ENCODE measurements at places on chromosomes 16 and 17.

DNA sequence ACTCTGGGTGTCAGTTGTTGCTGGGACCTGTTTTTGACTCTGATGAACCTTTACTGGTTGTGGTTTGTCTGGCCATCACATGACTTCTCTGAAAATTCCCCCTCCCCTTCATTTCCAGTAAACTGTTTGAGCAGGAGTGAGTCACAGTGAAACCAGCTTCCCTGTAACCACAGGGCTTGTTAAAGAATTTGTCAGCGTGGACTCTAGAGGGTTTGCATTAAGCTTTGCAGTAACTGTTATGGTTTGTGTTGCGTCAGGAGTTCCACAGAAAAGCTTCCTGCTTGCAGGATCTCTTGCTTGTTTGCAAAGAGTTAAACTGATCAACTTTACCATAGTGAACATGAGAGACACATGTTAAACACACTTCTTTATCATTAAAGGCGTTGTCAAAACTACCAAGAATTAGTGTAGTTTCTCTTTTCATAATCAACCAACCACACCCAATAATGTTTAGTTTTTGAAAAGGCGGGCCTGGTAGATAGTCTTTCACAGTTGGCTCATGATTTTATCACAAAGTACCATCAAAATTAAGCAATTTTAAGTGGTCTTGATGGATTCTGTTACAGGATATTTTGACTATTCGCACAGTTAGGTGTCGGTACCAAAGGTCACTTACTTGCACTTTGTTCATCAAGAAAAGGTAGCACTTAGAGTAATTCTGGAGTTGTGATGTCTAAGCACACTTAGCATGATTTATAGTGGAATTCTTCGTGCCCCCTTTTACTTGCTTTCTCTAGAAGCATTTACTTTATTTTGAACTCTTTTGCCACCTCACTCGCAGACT is 79.3 kb downstream of the VMP1 start:
- peak; percentile 77 for DNase-seq

- DNase-seq = peak; percentile 49
Observed at GRCh38 chr17:8176197-8176940, at the start of gene TMEM107. TSS of gene TMEM107 (minus strand) at chr17:8176380. CDS start at chr17:8176286, 94 bp downstream.

DNA sequence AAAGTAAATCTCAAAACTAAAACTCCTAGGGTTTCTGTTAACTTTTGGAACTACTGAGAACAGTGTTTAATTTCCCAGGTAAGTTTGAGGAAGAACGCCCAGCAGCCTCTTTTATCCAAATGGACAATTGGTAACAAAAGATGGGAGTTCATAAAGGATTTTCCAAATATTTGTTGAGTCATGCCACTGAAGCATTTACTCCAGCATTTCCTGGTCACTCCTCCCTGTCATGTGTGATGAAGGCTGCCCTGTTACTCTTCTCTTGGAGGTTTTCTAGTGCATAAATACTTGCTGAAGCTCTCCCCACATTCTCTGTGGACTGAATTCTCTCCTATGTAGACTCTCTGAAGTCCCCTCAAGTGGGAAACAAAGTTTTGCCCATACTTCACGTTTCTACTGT is 16.5 kb downstream of the ZNF75A start:
- no peak for DNase-seq

DNA sequence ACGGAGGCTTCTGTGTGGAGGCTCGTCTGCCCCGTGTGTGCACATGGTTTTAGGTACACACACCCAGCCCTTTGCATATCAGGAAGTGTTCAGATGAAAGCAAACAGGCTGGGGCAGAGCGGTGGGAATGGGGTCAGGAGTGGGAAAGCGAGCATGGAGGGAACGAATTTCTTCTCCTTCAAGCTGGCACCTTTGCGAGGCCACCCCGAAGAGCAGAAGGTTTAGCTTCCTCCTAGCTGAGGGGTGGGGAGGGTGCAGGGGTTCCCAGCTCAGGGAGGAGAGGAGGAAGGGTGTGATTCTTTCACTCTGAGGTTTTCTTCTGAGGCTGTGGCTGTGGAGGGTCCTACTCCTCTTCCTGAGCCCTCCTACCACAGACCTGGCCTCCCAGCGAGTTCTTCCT is 83.6 kb downstream of the ABR start:
- DNase-seq = peak; percentile 24

GRCh38 chr16:69371564-69371963 is 14.2 kb downstream of the TERF2 start:
- no peak for DNase-seq

DNA sequence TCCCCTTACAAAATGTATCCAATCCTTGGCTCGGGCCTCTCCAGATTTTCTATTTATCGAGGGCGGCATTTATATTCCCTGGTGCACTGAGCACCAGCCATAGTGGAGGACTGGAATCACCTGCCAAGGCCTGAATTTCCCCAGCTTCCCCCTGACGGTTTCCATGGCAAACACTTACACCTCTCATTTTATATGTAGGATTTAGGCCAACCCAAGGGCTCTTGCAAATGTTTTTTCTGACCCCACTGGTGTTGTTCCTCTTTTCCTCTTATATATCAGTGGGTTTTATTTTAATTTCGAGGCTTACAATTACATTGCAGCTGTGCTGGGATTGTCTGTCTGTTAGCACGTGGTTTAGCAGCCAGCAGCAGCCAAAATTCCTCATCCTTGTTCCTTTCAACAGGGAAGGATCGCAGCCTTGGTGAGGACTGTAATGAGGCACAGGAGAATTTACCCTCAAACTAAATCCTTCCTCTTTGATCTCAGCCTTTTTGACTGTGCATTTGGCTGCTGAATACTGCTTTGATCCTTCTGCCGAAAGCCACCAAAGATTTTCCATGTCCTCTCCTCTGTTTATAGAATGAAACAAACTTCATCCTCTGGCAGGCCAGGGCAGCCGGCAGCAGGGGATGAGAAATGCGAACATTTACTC is 26.5 kb upstream of the CES5A start:
- DNase-seq = no peak

DNA sequence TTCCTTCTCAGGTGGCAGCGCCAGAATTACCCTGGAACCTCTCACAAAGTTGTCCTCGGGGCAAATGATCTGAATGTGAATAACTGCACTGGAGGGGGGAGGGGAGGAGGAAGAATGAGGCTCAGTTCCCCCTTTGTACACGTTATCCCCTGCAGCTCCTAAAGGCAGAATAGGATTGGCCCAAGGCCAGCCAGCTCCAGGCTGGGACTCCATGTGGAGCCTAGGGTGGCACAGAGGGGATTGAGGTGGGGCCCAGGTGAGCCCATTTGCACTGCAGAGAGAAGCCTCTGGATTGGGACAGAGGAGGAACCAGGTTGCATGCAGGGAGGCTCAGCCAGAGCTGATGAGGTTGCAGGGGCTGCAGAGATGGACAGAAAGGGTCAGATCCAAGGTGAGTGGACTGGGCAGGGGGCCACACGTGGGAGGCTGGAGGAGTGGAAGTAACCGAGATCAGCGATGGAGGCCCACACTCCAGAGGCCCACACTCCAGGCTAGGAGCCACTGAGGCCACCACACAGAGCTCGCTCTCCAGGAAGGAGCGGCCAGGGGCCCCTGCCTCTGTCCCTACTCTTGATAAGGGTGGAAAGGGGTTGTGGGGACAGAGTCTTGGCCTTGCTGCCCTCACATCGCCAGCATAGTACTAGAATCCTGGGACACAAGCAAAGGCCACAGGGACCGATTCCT is 78.6 kb downstream of the RBFOX3 start:
- no peak for DNase-seq

DNA sequence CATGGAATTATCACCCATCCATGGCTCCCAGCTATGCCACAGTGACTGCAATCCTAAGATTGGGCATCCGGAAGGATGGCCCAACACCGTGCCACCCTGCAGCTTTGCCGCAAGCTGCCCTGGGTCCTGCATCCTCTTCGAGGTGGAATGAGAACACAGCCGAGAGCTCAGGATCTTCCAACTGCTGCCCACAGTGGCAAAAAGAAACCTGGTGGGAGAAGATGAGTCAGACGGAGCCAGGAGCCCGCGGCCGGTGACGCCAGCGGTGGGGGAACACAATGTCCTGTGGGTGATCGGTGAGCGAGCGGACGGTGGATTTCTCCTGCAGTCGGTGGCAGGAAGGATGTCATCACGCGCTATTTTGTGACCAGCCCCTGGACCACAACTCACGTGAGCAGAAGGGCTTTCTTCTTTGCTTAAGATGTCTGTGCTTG is 20.1 kb downstream of the CD7 start:
- DNase-seq = no peak

DNA sequence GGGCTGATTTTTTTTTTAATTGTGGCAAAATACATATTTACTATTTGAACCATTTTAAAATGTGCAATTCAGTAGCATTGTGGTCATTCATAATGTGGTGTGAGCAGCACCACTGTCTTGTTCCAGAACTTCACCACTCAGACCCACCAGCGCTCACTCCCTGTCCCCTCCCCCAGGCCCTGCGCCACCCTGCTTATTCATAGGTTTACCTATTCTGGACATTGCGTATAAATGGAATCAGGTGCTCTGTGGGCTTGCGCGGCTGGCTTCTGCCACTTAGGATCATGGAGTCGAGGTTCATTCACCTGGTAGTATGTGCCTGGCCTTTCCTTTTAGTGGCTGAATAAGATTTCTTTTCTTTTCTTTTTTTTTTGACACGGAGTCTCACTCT is 59.4 kb downstream of the NT5M start:
- no peak for DNase-seq

DNA sequence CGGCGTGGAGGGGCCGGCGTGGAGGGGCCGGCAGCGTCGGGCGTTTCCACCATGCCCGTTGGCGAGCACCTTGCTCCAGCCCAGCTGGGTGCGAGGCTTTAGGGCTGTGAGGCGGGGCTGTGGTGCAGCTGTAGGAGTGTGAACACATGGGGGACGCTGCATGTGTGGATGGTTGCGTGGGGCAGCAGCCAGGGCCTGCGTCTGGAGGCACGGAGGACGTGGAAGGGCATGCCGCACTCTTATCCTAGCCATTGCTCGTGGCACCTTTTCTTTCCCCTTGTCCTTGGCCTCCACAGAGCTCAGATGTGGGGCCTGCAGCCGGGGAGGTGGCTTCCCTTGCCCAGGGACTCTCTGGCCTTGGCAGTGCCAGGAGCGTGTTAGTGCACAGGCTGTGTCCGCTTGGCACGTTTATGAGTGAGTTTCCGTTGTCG is 47.8 kb downstream of the PDPK1 start:
- no peak for DNase-seq

All from NCI-H526 (cell line).